ENCODE measurements at places on chromosomes 2 and 18.

DNA sequence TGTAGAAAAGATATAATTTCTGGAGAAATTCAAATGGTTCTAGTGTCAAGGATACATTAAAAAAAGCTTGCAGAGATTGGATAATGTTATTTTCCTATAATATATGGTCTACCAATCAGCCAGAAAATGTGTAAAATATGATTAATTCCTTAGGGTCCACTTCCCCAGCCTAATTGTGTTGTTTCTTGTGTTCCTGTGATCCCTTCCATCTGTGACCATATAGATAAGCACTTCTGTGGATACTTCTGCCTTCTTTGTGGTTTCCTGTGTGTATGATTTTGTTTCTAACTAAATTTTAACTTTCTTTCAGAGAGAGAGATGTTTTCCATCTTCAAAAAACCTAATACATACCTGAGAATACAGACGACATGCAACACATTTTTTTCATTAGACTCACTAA lies 367.1 kb upstream of the PIK3C3 start:
- no peak for DNase-seq

DNA sequence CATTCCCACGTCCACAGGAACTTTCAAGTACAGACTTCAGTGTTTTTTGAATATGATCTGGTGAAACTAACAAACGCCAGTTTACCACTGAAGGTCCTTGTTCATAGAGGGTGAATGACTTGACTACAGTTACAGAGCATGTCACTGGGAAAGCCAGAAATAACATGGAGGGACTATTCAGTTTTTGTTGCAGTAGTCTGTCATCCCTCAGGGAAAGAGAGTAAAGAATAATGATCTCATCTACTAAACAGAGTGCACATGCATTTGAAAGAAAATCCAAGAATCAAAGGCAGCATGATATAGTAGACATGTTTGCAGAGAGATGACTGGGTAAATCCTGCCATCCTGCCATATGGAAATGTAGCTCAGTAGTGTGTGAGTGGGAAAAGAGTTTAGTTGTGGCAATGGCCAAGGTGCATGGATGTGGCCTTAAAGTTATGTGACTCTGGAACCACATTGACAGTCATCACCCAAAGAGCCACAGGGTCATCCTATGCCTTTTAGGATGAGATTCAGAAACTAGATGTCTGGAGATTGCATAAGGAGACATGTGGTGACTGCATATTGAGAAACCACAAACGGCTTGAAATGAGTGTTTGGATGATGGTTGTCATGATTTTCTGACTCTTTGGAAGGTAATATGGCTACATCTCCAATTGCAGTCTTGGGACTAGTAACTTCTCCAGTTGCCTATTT lies 125.3 kb upstream of the ZEB2 start:
- peak; percentile 91 for DNase-seq

DNA sequence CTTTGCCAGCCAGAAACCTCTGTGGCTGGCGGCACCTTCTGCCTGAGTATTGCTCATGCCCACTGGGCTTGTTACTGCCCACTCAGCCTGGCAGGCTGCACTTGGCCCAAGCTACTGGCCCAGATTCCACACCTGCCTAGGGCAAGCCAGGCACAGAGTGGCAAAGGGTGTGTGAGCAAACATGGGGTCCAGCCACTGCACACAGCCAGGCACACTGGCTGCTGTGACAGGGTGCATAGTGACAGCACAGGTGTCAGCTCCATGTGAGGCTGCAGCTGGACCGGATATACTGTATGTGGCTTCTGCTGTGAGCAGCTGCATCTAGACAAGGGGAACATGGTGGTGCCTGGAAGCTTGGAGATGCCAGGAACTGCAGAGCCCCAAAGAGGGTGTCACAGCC lies 113.9 kb downstream of the COPS8 start:
- DNase-seq: no peak

DNA sequence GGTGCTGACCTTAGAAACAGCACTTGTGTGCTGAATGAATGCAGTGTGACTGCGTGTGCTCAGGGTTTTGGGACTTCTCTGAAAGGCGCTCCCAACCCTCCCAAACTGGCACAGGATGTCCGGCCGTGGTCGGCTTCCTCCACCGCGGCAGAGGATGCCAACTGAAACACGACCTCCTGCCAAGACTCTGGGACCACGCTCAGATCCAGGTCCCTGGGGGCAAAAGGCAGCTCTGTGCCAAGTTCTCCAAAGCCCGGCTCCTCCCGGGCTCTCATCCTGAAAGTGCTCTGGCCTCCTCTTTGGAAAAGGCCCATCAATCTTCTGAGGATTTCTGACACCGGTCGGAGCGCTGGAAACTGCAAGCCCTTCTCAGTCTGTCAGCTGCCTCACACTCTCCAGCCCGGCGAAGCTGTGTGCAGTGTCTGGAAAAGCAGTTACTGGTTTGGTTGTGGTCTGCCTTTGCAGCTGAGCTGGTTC lies 32.3 kb upstream of the ZBTB7C start:
- no peak for DNase-seq
